Glomerular endothelial cell (primary cell): ENCODE measurements at places on chromosomes 5 and 9.

- DNase-seq = no peak
These were observed 42.0 kb upstream of the CDK5RAP2 start for GRCh38 chr9:120621941-120622340.

- no peak for DNase-seq
These were observed 1.4 kb downstream of the PIK3R1 start for GRCh38 chr5:68217047-68217355.

- no peak for DNase-seq
These were observed 44.7 kb downstream of the RGS3 start for GRCh38 chr9:113508111-113508749.

DNA sequence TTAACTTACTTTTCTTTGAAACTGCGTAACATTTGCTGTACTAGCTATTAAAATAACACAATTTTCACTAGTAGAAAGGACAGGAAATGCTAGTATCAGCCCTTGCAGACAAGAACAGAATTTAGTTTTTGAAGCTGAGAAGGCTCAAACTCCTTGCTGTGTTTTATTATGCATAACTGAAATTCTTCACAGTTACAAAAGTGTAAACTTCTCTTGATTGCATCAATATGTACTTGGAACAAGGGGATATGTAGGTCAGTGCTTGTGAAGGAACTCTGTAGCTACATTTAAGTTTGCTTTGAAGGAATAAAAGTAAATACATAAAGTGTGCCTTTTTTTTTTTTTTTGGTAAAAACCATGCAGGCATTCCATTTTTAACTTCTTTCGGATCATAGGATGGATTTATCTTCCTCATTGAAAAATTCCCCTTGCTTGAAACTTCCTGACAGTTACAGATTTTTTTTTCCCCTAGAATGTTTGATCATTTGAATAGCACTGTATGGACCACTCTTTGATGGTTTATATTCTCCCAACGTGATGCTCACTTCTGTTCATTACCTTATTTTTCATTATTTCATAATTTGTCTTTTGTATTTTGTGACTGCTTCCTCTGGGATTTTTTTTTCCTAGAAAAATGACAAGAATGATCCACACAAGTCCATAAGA lies 94.9 kb upstream of the DAB2 start:
- DNase-seq = no peak

DNA sequence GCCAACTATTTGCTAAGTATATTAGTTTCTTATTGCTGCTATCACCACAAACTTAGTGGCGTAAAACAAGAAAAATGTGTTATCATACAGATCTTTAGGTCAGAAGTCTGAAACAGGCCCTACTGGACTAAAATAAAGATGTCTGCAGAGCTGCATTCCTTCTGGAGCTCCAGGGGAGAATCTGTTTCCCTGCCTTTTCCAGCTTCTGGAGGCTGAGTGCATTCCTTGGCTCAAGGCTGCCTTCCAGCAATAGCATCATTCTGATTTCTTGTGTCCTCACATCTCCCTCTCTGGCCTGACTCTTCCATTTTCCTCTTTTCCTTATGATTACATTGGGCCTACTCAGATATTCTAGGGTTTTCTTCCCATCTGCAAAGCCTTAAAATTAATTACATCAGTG lies 15.9 kb downstream of the MAN2A1 start:
- DNase-seq = no peak

- DNase-seq = no peak
These were observed 490.9 kb downstream of the NFIB start for GRCh38 chr9:13823026-13823425.

DNA sequence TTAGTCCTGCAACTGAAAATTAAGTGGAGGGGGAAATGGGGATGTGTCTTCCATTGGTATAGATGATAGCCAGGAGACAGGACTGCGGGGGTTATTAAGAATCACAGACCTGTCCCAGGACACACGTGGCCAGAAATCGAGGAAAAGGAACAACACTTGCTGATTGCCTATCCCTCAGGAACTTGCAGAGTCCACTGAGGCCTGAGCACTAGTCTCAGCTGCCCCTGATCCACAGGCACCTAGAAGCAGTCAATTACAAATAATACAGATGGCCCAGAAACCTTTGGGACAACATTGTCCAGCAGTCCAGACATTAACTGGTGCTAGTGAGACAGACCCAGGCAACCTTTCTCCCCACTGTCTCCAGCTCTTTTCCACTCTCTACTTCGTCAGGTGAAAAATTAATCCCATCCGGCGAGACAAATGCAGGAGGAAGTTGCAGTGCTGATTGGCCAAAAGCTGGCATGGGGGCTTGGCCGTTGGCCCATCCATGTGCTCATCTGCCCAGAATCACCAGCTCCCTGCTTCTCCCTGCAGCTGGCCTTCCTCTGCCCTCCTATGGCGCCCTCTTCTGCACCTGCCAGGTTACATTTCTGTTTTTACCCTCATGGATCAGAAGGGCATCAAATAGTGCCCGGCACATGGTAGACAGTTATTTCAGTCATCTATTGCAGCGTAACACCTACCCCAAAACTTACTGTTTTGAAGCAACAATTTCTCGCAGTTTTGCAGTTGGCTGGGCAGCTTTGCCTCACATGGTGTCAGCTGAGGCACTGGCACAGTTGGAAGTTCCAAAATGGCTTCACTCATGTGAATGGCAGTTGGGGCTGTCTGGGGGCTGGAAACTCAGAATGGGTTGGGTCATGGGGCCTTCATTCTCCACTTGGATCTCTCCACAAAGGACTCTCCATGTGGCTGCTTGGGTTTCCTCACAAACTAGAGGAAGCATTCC lies 3.6 kb upstream of the B4GALT1 start:
- no peak for DNase-seq

GRCh38 chr9:111598733-111599091 lies 735 bp downstream of the PTGR1 start:
- no peak for DNase-seq
